Endothelial cell of umbilical vein (primary cell): ENCODE measurements at places on chromosomes 5 and 9.

- no peak for DNase-seq
Observed at GRCh38 chr5:72438141-72438540, 69.1 kb downstream of the ZNF366 start.

GRCh38 chr9:36470643-36471290 is 70.7 kb upstream of the RNF38 start:
- peak; percentile 65 for DNase-seq

DNA sequence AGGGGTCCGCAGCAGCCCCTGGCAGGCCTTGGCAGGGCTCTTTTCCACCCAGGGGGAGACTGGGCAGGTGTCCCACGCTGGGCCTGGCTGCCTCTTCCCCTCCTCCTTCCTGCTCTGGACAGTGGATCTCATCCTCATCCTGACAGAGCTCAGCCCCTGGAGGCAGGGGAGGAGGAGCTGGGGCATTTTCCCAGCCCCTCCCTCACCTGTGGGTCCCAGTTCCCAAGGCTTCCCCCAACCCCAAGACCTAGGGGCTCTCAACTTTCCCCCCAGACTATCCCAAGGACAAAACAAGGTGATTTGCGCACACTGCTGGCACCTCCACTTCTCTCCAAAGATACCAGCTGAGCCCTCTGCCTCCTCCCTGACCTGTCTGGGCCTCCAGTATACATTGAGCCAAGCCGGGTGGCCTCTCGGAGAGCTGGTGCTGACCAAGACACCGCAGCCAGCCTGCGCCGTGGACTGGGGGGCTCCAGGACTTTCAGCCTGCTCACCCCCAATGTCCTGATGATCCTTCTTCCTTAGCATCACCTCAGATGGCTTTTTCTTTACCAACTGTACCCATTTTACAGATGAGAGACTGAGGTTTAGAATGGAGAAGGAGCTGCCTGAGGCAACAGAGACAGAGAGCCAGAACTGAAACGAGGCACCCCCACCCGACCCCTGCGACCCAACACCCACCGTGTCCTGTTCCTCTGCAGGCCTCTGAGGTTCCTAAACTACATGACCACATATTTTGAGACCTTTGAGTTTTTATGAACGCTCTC is 126.6 kb downstream of the BARX1 start:
- DNase-seq, result no peak

GRCh38 chr5:142133330-142134206 is 25.0 kb downstream of the NDFIP1 start:
- DNase-seq, result no peak

DNA sequence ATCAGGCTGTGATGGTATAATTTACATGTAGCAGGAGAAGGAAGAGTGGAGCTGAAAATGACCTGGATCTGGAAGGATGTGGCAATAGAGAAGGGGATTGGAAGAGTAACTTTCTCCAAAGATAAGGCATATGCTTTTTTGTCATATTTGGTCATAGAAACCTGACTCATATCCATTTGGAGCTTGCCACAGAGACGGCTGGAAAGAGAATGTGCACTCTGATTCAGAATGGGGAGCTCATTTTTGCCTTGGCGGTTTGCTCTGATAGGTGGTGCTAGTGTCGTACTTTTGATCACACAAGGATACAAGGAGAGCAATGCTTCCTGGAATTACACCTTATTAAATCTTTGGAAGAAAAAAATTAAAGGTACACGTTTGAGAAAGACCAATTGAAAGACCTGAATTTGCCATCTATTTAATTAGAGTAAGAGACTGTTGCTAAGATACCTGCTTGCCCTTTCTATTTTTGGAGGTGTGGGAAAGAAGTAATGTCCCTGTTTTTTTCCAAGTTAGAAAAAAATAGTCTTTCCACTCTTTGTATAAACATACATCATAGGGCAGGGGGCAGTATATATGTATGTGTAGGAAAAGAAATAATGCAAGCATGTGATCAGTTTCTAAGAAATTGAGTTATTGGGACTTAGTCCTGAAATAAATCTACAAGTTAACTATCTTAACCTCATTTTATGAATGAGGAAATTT is 5.4 kb downstream of the LSM11 start:
- DNase-seq, result no peak

DNA sequence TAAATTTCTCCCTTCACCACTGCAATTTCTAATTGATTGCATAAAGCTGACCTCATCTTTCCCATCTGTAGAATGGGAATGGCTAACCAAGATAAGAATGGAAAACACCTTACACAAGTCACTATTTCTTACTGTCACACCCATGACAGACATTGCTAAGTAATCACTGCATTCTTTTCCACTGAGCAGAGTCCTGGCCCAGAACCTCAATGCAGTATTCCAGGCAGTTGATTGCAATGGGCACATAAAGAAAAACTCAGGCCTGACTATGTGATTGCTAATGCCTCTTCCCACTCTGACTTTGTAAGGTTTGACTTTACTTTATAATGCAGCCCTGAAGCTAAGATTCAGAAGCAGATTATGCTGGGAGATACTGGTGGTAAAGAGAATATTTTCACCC is 29.3 kb downstream of the TRIM32 start:
- no peak for DNase-seq

DNA sequence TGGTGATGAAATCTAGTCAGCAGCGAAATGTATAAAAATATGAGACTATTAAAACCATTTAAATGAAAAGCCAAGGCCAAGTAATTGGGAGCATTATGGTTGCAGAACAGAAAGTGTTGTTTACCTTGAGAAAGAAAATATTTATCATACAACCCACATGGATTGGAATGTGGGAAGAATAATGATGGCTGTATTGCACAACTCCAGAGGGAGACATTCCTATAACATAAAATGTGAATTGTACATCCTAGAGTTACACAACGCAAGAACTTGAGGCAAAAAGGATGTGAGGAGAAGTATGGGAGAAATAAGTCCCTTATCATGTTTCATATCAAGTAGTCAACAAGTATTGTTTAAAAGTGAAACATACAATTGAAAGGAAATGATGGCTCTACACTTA is 1014.0 kb upstream of the SEMA6A start:
- DNase-seq, result no peak

GRCh38 chr9:89919171-89919681 is 314.4 kb downstream of the GADD45G start:
- DNase-seq, result no peak

DNA sequence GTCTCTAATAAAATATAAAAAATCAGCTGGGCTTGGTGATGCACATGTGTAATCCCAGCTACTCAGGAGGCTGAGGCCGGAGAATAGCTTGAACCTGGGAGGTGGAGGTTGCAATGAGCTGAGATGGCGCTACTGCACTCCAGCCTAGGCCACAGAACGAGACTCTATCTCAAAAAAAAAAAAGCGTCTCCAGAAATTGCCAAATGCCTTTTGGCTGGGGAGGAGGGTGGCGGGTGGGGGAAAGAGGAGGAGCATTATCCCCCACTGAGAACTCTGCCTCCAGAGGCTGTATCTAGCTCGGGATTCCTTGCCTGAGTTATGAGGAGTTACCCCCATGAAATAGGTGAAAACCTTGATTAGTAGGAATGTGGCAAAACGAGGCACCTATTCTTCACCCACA is 4.8 kb downstream of the ROPN1L start:
- DNase-seq, result no peak

DNA sequence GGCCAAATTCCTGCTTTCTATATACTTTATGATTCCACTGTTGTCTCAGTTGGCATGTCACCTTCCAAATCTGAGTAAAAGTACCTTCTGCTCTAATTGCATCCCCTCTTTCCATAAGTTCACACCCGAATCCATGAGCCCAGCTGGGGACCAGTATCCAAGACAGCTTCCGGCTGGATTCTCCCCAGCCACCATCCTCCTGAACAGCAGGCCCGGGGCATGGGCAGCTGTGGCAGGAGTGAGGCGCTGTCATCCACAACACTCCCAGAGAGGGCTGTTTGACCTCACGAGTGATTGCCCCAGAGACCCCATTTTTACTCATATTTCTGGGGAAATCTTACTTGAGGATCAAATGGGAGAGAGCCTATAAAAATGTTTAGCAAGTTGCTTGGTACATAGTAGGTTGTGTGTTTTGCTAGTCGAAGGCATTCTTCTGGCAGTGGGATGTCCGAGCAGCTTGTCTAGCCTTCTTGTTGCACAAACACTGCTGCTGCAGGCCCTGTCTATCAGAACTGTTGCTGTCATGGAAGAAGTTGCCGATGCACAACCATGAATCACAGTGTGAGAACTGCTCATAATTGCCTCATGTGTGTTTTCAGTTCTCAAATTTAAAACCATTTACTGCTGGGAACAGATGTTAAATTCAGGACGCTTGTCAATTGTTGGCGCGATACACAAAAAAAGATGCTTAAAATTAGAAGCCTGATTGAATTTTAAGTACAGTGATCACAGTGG is 93.8 kb downstream of the HSPA4 start:
- no peak for DNase-seq

DNA sequence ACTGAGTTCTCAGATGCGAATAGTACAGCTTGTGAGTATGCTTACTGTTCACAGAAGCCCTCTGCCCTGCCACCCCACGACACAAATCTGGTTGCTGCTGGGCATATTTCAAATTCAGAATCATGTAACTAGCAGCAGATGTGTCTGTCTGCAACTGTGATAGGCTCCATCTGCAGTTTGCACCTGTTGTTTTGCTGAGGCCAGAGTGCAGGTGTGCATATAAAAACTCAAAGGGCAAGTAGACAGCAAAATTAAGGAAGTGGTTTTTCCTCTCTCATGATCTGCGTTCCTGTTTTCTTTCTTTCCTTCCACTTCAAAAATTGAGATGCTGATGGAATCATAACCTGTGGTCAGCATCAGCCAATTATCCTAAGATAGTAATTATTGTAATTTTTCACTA is 1000.5 kb downstream of the PTPRD start:
- peak; percentile 30 for DNase-seq

- no peak for DNase-seq
Observed at GRCh38 chr5:6567068-6567467, 65.8 kb downstream of the NSUN2 start.

GRCh38 chr9:76090330-76090729 is 199.9 kb downstream of the PCSK5 start:
- DNase-seq, result peak; percentile 31

DNA sequence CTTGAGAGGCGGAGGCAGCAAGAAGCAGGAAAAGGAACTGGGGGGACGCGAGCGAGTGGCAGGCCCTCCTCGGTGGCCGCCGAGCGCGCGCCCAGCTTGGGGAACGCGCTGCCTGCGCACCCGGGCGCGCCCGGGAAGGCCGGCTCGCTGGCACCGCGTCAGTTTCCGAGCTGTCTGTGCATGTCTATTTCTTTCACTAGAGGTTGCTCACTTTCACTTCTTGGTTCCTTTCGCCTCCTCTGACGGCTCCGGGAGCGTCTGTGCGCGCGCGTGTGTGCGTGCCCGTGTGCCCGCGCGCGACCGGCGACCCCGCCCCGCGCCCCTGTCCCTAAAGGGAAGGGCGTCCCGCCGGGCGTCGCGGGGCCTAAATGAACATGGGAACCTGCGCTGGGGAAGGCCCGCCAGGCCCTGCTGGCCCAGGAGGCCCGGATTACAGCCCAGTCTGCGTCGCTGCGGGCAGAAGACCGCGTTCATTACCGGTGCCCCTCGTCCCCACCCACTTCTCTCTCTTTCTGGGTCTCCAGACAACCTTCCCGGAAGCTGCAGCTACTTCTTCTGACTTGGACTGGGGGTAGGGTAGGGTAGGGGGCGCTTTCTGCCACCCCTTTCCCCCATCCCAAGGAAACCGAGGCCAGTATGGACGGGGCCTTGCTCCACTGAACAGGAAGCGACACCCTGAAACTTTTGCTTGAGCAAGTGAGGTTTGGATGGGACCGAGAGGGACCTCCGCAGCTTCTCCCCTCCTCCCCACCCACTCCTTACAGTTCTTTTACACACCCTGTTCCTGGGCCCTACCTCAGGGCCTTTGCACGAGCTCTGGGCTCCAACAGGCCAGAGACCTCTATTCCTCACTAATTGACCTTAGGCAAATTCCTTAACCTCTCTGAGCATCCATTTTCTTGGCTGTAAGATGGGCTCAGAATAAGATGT is 205.8 kb upstream of the IER5L start:
- DNase-seq, result peak; percentile 47

DNA sequence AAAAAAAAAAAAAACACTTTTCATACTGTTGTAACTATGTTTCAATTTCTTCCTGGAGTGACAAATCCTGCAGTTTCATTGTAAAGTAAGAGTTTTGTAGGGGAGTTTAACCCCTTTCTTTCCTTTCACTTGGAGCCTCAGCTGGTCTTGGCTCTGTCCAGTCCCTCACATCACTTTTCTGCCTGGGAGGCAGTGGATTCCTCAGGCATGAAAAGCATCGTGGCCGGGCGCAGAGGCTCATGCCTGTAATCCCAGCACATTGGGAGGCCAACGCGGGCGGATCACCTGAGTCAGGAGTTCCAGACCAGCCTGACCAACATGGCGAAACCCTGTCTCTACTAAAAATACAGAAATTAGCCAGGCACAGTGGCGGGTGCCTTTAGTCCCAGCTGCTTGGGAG is 45.6 kb upstream of the MYO10 start:
- no peak for DNase-seq

DNA sequence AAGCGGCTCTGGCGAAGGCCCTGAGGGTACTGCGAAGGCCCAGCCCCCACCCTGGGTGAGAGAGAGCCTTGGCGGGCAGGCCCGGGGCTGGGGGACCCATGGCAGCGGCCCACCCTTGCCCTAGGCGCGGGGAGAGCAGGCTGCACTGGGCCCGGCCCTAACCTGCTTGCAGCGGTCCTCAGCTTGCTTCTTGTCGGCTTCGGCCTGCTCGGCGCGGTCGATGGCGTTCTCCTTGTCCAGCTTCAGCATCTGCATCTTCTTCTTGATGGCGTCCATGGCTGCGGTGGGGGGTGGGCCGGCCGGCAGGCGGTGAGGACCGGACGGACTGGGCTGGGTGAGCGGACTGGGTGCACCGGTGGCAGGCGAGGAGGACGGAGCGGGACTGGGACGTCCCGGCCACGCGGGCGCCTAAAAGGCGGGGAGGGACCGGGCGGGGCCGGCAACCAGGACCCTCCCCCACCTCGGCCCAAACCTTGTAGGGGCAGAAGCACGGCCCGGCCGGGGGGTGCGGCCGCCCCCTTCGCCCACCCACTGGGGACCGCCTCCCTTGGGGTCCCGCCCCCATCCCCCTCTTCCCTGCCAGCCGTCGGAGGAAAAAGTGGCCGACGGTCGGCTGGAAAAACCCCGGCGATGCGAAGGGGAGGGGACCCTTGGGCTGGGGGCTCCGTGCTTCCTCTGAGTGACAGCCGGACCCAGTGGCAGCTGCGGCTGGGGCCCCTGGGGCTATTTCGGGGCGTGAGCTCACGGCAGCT is at the start of gene TPM2:
TSS of gene TPM2 (minus strand) at position 384 of the 752 bp plus-strand sequence. CDS start at position 276, 108 bp downstream.
- DNase-seq, result peak; percentile 70

- no peak for DNase-seq
Observed at GRCh38 chr9:109846776-109847175, 66.8 kb downstream of the PALM2AKAP2 start.

GRCh38 chr9:119368681-119369581 is at the start of gene BRINP1:
Gene BRINP1, minus strand, starts transcription at chr9:119369435. Its CDS starts 56,080 bp downstream, at chr9:119313355.
- no peak for DNase-seq

DNA sequence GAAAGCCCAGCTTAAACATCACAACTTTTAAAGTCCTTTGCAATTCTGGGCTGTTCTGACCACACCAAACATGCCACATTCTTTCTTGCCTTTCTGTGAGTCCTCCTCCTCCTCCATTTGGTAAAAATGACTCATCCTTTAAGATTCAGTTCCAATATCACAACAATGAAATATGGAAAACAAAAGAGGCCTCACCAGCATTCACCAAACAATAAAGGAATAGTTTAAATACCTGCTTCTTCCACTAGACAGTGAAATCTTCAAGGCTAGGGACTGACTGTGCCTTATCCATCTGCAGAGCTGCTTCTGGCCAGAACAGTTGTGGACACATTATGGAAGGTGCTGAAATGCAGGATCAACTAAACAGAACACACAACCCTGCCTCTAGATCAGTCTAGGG is 36.0 kb downstream of the NR6A1 start:
- peak; percentile 48 for DNase-seq
